ENCODE measurements at places on chromosomes 6 and 20.

- DNase-seq, result no peak
These were observed 625.4 kb downstream of the QKI start for GRCh38 chr6:164039954-164040375.

GRCh38 chr6:99736302-99736701 lies 129.7 kb downstream of the PRDM13 start:
- DNase-seq, result no peak

GRCh38 chr20:22453244-22454080 lies 130.9 kb downstream of the FOXA2 start:
- DNase-seq, result no peak

DNA sequence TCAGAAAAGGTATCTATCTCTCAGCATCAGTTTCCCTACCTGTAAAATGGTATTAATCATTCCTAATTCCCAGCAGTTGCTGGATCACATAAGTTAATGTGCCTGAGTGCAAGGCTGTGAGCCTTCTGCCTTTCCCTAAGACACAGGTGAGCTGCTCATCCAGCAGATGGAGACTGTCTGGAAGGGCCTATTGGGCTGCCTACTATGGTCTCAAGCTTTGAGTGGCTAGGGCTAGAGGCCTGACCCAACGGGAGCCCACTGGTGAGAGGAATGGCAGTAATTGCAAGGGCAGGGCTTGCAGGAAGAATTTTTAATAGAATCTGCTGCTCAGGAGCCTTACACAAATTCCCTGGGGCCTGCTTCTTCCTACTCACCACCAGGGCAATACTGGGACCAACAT lies 4.3 kb downstream of the KHDC1 start:
- DNase-seq, result no peak

DNA sequence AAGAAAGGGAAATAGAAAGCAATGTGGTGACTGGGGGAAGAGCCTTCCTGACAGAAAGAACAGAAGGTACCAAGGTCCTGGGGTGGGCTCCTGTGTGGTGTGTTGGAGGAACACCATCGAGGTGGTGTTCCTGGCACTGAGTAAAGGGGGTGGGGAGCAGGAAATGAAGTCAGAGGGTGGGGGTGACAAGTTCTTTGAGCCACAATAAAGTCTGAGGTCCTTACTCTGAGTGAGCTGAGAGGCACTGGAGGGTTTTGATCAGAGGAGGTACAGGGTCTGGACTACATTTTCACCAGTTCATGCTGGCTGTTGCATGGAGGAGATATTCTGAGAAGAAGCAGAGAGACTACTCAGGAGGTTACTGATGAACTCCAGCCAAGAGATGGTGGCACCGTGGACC lies 198.2 kb downstream of the GMPR start:
- no peak for DNase-seq

GRCh38 chr6:134964451-134965203 lies 14.7 kb upstream of the ALDH8A1 start:
- DNase-seq, result no peak

DNA sequence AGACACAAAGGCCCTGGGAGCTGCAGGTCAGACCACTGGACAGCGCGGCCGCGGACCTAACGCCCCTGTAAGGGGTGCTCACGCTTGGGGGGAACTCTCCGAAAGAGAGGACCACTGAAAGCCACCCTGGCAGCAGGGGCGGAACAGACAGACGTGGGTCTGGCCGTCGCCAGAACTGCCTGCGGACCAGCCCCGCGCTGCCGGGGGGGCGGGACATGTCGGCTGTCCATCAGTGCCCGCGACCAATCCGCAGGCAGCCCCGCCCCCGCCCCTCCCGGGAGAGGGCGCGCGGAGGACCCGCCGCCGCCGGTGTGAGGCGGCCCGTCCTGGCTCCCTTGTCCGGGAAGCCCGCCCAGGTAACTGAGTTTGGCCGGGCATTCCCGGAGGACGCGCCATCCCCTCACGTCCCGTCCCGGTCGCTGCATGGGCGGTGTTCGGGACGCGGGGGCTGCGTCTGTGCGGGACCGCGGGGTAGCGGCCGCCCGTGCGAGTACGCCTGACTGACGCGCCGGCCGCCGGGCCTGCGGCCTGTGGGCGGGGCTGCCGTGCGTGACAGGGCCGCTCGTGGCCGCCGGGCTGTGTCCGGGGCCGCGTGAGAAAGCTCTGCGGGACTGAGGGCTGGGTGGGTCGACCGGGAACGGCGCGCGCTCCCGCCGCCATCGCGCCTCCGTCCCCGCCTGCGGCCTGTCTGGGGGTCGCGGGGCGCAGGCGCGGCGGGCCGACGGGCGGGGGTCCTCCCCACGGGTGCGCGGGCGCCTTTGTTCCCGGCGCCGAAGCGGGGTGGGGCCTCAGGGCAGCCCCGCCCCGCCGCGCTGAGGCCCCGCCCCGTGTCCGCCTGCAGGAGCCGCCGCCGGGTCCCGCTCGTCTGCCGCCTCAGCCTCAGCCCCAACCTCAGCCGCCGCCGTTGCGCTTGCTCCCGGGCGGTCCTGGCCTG lies at the start of gene PLCG1:
TSS of gene PLCG1 (plus strand) at position 864 of the 934 bp plus-strand sequence. CDS start 99 bp downstream, outside the sequence.
- peak; percentile 82 for DNase-seq

DNA sequence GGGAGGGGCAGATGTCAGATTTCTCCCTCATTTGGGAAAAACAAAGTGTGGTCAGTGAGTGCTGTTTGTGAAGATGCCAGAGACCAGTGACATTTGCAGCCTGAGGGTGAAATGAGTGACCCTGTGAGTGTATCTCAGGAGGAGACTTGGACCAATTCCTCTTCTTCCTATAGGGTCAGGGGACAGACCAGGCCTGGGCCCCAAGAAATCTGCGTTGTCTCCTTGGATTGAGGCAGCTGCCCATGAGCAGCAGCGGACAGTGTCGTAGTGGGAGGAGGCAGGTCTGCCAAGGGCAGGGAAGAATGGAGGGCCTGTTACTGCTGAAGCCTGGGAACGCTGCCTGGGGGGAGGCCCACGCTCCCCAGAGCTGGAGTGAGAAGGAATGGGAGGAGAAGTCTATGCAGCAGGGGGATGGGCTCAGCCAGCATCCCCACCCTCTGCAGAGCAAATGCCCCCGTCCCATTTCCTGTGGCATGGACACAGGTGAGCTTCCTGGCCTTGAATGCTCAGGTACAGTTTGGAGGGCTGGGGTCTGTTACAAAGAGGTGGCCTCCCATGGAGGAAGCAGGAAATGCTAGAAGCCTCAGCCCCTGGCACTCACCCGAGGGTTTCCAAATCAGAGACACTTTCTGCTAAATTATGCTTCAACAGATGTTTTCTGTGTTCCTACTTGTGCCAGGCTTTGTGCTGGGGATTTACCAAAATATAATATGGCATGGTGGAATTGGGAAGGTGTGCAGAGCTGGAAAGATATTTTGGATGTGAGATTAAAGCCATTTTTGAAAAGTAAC lies 29.8 kb downstream of the DAAM2 start:
- DNase-seq, result no peak

- no peak for DNase-seq
These were observed 230.9 kb upstream of the MOCS1 start for GRCh38 chr6:40165036-40165709.

- no peak for DNase-seq
These were observed 859.3 kb upstream of the FLRT3 start for GRCh38 chr20:15196547-15197255.

DNA sequence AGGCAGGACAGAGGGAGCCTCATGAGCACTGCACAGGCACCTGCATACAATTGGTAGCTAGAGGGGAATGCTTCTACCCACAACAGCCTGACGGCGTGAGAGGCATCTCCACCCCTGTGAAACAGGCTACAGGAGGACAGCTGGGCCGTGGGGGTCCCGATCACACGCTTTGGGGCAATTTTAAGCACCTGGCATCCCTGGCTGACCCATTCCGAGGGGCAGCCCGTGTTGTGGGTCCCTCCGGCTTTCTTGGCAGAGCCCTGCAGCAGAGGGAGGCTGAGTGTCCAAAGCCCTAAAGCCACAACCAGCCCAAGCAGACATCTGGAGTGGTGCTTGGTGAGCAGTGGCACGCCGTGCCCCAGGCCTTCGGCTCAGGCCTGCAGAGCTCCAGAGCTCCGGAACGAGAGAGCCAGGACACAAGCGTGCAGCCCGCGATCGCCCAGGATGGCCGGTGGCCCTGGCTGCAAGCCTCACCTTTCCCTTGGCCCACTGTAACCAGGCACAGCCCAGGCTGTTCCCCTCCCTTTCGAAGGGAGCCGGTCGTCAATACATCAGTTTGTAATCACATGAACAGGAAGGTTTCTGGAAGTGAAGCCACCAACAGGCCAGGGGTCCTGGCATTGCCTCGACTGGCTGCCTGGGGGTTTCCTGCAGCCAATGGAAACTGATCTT lies 81.4 kb downstream of the DLL1 start:
- DNase-seq, result no peak

DNA sequence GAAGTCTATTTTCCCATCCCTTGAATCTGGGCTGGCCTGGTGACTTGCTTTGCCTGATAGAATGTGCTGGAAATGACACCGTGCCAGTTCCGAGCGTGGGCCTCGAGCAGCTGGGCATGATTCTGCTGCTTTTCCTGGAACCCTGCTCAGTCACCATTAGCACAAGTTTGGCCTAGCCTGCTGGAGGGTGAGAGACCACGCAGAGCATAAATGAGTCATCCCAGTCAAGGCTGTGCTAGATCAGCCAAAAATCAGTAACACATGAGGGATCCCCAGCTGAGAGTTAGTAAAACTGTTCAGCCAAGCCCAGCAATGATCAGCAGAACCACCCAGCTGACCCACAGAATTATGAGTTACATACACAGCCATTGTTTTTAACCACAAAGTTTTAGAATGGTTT lies 74.8 kb upstream of the TOP1 start:
- DNase-seq, result no peak

GRCh38 chr6:21438986-21439352 lies 154.6 kb upstream of the SOX4 start:
- no peak for DNase-seq

DNA sequence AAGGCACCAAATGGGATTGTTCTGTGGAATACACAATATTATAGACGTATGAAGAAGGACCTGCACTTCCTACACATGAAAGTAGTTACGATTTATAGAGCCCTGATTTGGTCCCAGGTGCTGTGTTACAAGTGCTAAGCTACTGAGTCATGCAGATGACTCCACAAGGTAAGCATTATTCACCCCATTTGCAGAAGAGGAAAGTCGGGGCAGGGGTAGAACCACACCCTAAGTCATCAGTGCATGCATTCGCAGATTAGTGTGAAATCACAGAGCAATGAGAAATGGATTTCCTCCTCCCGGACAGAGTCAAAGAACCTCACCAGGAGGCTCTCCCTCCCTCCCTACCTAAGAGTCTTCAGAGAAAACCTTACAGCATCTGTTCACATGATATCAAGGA lies 279.5 kb downstream of the LRFN2 start:
- no peak for DNase-seq

GRCh38 chr6:132598473-132598872 lies 8.9 kb upstream of the TAAR5 start:
- no peak for DNase-seq

DNA sequence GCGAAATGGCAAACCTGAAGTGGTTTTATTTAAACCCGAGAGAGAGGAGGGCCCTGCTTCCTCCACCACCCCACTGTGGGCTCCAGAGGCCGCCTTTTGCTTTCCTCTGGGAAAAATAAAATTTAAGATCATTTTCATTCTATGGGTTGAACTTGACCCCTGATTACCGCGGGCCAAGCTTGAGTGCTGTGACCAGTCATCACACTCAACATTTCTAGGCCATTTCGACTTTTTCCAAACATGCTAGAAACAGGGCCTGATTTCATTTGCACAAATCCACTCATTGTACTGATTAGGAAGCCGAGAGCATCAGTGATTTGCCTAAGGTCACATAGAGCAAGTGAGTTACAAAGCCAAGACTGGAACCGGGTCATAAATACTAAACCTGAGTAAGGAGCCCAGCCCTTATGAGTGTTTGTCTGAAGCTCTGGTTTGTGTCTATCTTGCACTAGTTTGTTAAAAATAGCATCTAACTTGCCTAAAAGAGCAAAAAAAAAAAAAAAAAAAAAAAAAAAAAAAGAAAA lies 179.7 kb downstream of the DLL1 start:
- no peak for DNase-seq

DNA sequence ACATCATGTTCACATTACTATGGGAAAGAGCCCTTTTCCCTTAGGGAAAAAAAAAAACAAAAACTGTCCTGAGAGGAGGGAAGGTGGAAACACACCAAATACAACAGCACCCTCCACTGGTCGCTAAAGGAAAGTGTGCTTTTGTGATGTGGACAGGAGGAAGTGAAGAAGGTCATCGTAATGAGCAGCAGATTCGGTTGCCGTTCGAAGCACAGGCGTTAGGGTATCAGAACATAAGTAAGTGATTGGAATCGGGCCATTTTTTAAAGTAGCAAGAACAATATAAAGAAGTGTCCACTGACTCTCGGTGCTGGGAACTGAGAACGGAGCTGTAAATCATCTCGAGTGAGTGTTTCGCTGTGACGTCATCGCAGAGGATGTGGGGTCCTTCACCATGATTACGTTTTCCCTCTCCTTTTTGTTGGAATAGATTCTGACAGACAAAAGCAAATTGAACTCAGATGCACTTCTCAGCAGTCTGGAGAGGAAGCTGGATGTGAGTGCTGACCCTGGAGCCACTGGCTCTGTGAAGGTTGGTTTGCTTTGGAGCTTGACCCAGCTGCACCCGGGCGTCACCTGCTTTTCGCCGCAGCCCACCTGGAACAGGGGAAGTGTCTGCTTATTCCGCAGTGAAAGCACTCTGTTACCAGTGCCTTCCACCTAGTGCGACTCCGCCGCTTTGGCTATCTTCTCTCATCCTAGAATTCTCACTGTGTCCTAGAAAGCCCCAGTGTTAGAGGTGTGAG lies 203.6 kb upstream of the GMDS start:
- DNase-seq, result peak; percentile 46

Measured in NT2/D1 (cell line).